ENCODE measurements at places on chromosomes 6 and 20.

DNA sequence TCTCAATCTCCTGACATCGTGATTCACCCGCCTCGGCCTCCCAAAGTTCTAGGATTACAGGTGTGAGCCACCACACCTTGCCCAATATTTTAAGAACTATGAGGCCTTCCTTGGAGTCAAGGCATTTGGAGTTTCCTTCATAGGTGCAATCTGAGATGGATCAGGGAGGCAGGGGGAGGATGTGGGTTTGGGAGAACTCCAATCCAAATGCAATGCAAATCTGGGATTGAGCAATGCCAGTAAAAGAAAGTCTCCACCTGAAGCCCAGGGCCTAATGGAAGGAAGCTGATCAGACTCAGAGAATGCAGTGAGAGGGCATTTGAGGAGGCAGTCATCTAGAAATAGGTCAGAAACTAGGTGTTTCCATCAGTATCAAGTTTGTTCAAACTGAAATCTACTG, 21.2 kb downstream of the RSPH3 start:
- no peak for DNase-seq

GRCh38 chr20:24017458-24017755, 28.8 kb upstream of the GGTLC1 start:
- DNase-seq, result no peak

- no peak for DNase-seq
Observed at GRCh38 chr6:19446570-19446969, 390.6 kb upstream of the ID4 start.

DNA sequence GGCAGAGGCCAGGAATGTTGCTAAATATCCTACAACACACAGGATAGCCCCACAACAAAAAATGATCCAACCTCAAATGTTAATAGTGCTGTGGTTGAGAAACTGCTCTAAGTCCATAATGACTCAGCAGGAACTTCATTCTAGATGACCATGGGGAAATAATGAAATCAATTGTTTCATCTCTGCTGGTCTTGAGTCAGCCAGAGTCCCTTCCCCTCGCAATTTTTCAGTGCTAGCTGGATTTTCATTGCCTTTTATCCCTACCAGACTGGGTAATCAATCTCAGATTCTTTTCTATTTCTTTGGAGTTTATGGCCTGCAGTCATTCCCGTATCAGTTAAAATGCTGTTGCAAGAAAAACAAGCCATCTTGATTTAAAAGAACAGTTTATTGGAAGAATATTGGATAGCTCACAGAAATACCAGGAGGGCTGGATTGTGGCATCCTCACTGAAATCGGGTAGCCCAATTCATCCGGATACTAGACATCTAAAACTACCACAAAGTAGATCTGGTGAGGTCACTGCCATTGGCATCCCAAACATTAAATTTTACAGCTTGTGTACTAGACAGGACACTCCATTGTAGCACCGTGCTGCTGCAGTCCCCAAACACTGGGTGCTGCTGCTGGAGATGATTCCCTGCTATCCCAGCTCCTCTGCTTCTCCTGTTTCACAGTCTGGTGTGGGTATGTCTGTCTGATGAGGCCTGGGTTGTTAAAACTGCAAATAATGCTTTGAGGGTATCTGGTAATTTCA, 30.3 kb upstream of the POPDC3 start:
- no peak for DNase-seq

GRCh38 chr6:111769365-111770152, 103.7 kb downstream of the FYN start:
- no peak for DNase-seq

- DNase-seq, result peak; percentile 68
Observed at GRCh38 chr6:132530293-132530974, 7.6 kb upstream of the TAAR9 start.

DNA sequence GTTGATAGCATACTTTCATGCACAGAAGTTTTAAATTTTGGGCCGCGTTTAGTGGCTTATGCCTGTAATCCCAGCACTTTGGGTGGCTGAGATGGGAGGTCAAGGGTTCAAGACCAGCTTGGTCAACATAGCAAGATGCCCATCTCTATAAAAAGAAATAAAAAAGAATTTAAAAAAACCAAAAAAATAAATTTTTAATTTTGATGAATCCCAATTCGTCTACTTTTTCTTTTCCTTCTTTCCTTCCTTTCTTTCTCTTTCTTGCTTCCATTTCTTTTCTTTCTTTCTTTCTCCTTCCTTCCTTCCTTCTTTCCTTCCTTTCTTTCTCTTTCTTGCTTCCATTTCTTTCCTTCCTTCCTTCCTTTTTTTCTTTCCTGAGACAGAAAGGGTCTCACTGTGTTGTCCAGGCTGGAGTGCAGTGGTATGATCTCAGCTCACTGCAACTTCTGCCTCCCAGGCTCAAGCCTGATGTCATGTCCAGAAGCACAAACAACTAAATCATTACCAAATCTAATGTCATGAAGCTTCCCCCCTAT, 54.9 kb upstream of the ZNF133 start:
- no peak for DNase-seq

Measured in CD4-positive, alpha-beta T cell treated with Interleukin-21 for 1 hour (primary cell).